ENCODE measurements at places on chromosomes 7 and 10.

- DNase-seq: no peak
These were observed 551.0 kb upstream of the ZWINT start for GRCh38 chr10:56912043-56912442.

- DNase-seq: no peak
These were observed 116.6 kb downstream of the ADCY1 start for GRCh38 chr7:45690762-45691150.

DNA sequence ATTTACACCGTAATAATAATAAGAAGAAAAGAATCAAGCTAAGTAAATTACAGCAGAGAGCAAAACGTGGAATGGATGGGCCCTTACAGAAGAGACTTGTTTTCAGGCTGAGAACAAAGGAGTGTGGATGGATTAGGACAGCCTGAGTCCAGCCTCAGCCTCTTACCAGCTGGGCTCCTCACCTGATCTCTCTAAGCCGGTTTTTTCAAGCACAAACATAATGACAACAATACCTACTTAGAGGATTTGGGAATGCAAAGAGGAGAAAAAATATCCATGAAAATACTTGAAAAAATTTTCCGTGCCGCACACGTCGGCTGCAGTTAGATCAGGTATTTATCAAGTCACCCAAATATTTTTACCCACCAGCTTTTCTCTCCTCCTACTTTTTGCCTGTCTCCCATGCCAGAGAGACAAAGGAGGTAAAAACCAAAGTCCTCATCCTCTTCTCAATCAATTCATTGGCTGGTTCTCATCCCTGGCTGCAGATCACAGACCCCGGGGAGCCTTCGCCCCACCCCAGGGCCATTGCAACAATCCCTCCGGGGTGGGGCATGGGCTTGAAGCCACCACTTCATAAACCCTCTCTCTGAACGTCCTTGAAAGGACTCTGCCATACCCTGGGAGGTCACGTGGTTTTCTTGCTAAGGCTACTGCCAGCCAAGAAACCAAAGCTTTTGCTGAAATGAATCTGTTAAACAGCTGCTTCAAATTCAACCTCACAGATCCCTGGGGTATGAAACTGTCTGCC lies 29.7 kb upstream of the GTF2I start:
- peak; percentile 34 for DNase-seq

DNA sequence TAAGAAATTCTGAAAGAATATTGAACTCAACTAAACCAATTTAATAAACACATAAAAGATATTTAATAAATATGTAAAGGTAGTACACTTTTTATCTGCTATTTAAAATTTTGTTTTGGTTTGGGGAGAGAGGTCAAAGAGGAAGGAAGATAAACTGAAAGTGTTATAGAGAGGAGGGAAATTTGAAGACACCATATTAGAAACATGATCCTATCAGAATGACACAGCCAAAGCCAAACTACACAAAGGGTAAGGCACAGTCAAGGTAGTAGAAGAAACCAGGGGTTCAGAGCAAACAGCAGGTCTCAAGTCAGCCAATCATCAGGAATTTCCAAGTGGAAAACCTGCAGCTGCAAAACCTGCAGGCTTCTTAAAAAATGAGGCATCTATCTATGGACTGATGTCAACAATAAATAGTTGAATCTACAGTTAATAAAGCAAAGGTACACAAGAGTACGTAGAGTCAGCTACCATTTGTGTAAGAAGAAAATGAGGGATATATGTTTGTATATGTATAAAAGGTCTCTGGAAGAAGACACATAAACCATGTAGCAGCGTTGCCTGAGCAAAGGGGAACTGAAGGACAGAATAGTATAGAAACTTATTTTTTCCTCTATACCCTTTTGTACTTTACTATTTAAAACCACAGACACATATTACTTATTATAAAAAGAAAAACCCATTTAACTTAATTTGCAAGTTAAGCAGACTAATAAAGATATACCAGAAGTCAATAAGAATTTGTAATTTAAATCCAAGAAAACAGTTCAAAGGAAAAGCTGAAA lies 10.0 kb downstream of the ZNF800 start:
- DNase-seq: no peak

GRCh38 chr7:80134536-80135308 lies at the start of gene GNAI1:
Gene GNAI1 (plus strand): TSS chr7:80134831. CDS start chr7:80135161, 330 bp downstream.
- DNase-seq: peak; percentile 70

- DNase-seq: no peak
These were observed 25.3 kb downstream of the GFRA1 start for GRCh38 chr10:116247691-116248090.

GRCh38 chr7:140635345-140635744 lies 5.3 kb downstream of the DENND2A start:
- no peak for DNase-seq

DNA sequence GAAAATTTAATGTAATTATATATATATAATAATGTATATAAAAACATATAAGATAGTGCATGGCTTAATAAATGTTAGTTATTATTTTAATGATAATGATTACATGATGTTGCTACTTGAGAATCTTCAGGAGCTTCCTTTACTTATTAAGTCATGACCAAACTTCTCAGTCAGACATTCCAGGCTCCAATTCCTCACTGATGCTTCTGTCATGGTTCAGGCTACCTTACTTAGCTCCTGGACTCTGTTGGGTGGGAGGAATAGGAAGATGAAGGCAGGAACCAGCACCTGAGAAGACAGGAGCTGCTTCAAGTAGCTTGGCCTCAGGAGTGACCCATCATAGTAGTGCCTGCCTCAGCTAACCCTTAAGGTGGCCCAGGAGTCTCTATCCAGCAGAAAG lies 55.0 kb upstream of the EEPD1 start:
- no peak for DNase-seq

GRCh38 chr10:12823328-12823727 lies 178.2 kb downstream of the CCDC3 start:
- DNase-seq: peak; percentile 15

DNA sequence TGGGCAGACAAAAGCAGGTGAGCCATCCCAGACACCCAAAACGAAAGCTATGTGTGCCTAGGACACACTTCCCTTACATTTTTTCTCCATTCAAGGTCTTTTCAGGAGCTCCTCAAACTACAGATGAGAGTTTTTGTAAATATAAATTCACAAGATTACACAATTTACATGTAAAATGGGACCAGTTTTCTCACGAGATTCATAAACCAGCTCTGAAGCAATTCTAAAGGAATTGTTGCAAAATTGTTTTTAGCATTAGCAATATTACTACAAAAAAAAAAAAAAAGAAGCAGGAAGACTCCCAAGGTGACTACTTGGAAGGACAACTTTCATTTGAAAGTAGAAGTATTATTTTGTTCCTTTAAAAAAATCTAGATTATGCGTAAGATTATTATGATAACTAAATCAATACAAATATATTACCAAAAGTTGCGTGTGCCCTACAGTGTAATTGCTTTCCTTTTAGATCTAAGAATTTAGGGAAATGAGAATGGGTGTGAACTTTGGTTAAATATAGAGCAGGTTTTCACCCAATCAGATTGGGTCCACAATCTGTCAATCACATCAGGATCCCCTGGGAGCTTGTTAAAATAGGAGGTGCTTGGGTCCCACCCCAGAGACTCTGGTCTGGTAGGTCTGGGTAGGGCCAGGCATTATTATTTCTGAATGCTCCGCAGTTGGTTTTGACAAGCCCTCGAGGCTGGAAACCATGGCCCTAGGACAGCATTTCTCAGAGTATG lies 72.2 kb downstream of the TBXAS1 start:
- DNase-seq: no peak

DNA sequence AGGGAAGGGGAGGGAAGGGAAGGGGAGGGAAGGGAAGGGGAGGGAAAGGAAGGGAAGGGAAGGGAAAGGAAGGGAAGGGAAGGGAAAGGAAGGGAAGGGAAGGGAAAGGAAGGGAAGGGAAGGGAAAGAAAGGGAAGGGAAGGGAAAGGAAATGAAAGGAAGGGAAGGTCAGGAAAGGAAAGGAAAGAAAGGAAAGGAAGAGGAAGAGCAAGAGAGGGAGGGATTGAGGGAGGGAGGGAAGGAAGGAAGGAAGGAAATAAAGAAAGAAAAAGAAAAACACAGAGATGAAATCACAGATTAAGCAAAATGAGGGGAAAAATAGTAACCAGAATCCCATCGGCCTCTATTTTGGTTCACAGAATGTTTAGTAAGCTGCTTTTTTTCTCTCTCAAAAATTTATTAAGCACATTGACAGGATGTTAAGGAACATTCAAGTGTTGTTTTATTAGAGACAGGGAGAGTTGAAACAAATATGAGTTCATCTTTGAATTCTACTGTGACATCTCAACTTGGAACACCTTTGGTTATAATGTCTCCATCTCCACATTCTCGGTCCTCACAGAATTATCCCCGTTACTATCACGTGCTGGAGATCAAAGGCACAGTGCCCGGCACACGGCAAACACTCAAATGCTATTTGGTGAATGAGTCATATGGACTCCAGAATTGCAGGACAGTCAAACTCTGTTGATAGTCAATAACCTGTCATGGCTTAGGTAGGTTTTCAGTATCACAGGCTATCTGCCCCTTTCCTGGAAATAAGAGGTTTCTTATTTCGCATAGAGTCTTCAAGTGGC lies 52.4 kb downstream of the ABCB1 start:
- no peak for DNase-seq

- no peak for DNase-seq
These were observed 258.4 kb upstream of the SP8 start for GRCh38 chr7:21044913-21045568.

DNA sequence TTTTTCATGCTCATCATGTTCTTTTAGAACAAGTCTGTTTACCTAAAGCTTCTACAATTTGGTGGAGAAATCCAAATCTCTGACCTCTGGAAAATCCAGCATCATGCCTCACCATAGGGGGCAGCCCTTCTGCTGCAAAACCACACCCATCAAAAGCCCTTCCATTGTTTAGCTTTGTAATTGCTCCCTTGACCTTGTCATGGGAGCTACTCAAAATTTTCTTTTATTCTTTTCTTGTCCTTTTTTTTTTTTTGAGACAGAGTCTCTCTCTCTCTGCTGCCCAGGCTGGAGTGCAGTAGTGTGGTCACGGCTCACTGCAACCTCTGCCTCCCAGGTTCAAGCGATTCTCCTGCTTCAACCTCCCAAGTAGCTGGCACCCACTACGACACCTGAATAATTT lies 234.4 kb downstream of the NEBL start:
- no peak for DNase-seq

GRCh38 chr10:87983716-87984115 lies 120.3 kb downstream of the PTEN start:
- no peak for DNase-seq

- DNase-seq: no peak
These were observed 119.2 kb upstream of the NPVF start for GRCh38 chr7:25347360-25348066.

- DNase-seq: no peak
These were observed 32.7 kb upstream of the RBAK start for GRCh38 chr7:5012985-5013384.

DNA sequence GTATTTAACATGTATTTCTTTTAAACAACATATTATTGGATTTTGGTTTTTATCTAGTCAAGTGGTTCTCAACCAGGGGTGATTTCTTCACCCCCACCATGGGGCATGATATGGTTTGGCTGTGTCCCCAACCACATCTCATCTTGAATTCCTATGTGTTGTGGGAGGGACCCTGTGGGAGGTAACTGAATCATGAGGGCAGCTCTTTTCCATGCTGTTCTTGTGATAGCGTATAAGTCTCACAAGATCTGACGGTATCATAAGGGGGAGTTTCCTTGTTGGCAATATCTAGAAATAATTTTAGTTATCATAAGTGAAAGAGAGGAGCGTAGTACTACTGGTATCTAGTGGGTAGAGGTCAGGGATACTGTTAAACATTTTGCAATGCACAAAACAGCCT lies 37.6 kb downstream of the TMEM168 start:
- no peak for DNase-seq

DNA sequence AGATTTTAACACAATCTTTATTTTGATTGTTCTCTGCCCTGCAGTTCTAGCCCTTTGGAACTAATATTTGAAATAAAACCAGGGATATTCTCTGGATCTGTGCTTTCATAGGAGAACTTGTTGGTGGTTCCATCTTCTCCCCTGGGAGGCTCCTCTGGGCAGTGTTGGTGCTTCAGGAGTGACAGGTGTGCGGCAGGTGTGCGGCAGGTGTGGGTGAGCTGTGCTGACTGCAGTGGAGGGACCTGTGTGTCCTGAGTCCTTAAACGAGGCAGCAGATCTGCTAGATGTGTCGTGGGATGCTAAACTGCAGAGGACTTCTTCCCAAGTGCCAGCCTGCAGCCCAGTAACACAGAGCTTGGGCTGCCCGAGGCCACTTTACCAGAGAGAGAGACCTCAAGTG lies 98.4 kb downstream of the LYZL1 start:
- DNase-seq: no peak

- peak; percentile 60 for DNase-seq
These were observed 343.0 kb downstream of the CRPPA start for GRCh38 chr7:16078076-16078952.

GRCh38 chr10:7400068-7400715 lies 10.6 kb downstream of the SFMBT2 start:
- DNase-seq: no peak

DNA sequence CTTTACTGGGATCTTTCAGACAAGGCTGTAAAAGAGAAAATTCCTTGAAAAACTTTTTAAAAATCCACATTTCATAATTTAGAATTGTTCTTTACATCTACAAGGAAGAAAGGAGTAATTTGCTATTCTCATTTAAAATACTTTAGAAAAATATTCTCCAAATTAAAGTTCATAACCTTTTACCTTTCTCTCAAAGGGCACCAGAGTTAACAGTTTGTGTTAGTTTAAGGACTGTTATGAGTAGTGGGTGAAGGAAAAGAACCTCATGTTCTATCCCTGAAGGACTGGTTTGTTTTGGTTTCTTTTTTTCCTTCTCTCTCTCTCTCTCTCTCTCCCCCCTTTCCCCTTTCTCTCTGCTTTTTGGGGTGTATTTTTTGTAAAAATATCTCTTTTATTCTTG lies 4.1 kb downstream of the AGMO start:
- no peak for DNase-seq

DNA sequence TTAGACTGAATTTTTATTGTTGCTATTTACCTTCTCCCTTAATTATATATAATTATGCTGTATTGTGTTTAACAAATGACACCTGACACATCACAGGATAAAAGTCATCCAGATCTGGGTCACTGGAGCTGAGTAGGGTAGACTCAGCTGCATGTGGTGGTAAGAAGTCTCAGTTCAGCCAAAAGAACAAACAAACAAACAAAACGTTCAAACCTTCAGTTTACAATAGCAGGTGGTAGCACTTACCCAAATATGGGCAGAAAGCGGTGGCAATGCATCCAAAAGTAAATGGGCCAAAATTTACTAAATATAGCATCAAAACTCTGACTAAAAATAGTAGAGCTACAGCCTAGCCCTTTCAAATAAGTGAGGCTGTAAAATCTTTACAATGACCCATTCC lies 42.2 kb downstream of the ZWINT start:
- DNase-seq: no peak

DNA sequence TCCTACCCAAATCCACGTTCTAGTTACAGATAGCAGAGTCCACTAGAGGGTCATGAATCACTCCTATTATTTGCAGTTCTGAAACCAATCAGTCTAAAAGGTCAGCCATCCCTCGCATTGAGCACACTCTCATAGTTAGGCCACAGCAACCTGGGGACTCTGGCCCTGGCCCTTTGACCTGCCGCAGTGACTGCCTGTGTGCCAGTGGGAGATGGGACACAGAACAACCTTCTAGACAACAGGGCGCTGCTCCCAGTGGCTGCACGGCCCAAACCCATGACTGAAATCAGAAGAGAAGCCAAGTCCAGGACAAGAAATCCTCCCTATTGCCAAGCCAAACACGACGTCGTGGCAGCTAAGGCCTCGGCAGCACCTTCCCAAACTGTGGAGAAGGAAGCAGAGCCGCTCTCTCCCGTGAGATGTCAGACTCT lies 158.5 kb downstream of the HERPUD2 start:
- no peak for DNase-seq
